HCT116 (cell line): ENCODE measurements at places on chromosomes 1 and 21.

DNA sequence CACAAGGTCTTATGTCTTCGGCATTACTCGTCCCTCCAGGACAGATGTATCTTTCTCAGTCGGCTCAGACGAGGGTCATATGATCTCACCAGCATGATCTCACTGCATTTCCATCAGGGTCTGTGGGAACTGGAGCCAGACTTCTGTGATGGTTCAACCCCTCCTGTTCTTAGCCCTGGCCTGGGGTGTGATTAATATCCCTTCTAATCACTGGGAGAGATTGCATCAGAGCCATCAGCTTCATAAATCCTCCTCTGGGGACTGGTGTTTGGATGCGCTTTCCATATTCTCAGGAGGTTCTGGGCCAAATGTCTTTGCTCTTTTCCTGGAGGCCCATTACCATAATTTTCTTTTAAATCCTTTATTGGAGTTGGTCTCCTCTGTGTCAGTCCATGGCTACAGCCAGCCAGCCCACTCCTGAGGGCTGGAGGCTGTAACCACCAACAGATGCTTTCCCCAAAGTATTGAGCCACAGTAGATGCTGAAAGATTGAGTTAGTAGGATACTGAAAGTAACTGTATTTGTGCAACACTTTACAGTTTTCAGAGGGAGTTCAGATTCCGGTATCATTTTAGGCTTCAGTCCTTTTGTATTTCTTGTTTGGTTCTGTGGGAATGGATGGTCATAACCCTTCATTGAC is 20.0 kb downstream of the CACNA1E start:
- no peak for DNase-seq

DNA sequence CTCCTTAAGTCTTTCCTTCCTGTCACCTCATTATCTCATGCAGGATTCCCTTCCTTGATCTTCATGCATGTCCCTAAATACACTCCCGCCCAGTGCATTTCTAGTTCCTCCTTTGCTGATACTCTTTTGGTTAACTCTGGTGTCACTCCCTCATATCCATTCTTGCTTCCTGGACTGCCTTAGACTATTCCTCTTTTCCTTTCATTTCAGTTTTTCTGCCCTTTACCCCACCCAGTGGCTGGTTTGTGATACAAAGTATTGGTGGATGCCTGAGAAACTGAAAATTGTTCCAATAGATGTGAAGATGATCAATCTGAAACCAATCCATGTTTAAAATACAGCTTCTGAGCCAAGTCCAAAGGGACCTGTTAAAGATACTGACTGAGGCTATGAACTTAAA is 553.8 kb upstream of the CAMK1G start:
- no peak for DNase-seq

- no peak for DNase-seq
Measured at GRCh38 chr1:215539803-215540570, 27.1 kb upstream of the KCTD3 start.

- DNase-seq: no peak
Measured at GRCh38 chr21:32918478-32919120, 107.1 kb upstream of the OLIG2 start.

GRCh38 chr1:212458817-212459216 is 26.1 kb downstream of the NENF start:
- DNase-seq: no peak

DNA sequence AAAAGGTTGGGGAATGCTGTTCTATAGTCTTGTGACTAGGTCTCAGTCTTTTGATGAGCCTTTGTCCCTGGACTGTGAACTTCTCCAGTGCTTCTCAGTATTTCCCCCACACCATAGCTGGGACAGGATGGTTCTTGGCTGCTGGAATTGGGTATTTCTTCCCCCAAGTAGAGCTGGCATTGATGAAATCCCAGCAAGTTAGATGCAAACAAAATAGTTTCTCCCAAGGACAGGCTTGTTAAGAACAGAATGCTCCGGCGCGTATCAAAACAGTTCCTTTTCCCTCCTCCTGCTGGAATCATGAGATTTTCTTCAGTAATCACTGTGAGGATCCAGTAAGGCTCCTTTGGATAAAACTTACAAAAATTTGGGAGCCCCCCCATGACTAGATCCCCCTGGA is 162.6 kb downstream of the PIK3R3 start:
- DNase-seq: no peak

- DNase-seq: no peak
Measured at GRCh38 chr1:17521946-17522612, 17.4 kb upstream of the ARHGEF10L start.

GRCh38 chr1:159828176-159828575 is 1.5 kb downstream of the SLAMF8 start:
- no peak for DNase-seq

DNA sequence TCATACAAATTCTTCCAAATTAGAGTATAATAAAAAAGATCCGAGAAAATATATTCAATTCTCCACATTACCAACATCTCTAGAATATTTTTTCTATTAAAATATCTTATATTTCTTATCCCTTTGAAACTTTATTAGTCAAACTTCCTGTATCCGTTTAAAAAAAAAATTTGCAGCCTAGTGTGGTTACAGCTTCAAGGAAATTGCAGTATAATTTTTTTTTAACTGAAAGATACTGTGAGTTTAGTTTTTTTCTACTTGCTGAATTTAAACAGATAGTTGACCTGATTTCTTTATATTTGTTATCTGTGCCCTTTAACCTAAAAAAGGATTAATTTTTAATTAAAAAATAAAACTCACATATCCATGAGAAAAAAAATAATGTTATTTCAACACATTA is 1.5 kb downstream of the RGS18 start:
- DNase-seq: no peak

GRCh38 chr1:72229893-72230292 is 52.4 kb downstream of the NEGR1 start:
- no peak for DNase-seq
